Breast epithelium (tissue), 4 donors: ENCODE measurements at places on chromosomes 12 and 14. TPM values are rescaled to one million over a fixed set of nuclear protein-coding genes. Genes with fewer than 3 reads are reported as not detected.
A peak's percentile ranks its signal among the peaks of the same experiment; 100 is the strongest.

DNA sequence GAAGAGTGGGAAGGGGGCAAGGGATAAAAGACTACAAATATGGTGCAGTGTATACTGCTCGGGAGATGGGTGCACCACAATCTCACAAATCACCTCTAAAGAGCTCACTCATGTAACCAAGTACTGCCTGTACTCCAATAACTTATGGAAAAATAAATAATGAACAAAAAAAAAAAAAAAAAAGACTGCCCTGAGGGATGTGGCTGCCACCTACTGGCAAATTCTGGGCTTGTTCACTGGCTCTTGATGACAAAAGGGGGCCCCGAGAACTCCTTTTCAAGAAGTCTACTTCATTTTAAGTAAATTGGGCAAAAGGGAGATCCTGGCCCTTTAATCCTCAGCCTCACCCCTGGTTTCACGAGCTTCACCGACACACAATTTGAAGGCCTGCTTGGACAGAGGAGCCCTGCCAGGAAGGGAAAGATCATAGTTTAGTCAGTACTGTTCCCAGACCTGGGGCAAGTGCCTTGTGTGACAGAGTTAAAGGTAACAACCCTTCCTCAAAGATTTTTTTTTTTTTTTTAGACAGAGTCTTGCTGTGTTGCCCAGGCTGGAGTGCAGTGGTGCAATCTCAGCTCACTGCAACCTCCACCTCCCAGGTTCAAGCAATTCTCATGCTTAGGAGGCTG is 26.1 kb upstream of the STAC3 start:
- H3K27ac ChIP-seq, result no peak overlapping the region
- H3K4me3 ChIP-seq, result no peak overlapping the region
- no peaks in the 10 kb centered on the region for H3K36me3 ChIP-seq
- H3K4me1 ChIP-seq, result no peaks in the 10 kb centered on the region
- no peak for DNase-seq

DNA sequence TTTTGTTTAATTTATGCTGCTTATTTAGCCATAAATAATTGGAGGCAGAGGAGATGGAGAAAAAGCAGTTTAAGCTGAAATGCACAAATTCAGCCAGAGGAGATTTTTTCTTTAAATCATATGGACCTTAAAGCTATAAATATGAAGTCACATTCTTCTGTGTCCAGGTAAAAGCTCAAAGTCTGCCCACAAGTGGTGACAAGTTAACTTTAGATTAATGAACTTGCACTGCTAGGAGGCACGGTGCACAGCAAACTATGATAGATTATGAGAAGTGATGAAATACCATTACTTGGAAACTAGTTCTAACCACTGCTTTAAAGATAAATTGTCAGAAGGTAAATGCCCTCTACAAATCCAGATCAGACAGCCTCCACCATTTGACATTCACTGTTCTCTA is 69.0 kb downstream of the IFT81 start:
- no peaks in the 10 kb centered on the region for H3K27me3 ChIP-seq
- H3K4me3 ChIP-seq, result no peak overlapping the region
- H3K36me3 ChIP-seq, result no peaks in the 10 kb centered on the region
- H3K27ac ChIP-seq, result no peak overlapping the region
- no peak for DNase-seq

DNA sequence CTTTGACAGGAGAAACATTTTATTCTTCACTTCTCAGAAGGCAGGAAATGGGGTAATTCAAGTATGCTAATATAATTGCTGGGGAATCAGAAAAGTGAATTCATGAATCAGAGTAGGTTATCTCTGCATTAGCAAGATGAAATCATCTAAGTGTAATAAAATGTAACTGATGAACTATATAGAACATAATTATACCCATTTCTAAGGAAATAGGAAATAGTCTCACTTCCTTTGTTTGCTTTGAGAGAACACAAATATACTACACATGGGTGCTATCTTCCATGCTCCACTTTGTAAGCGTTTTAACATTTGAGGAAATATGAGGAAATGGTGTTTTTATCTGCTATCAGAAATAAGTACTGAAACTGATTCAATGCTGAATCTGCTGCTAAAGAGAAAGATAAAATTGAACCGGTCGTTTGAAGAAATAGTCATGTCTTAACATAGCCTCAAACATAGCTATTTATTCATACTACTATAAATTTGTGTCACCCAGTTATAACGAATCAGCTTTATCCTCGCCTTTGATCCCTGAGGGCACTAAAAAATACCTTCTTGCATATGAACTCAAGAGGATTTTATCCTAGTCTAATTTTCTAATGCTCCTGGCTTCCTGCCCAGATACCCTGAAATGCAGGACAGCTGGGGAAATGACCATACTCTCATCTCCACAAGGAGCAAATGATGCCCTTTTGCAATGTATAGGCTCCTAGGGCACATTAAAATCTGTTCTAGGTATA is 696.0 kb downstream of the C12orf50 start:
- H3K4me1 ChIP-seq, result no peaks in the 10 kb centered on the region
- no peaks in the 10 kb centered on the region for H3K36me3 ChIP-seq
- H3K27ac ChIP-seq, result no peak overlapping the region
- DNase-seq, result no peak
- H3K4me3 ChIP-seq, result no peak overlapping the region

DNA sequence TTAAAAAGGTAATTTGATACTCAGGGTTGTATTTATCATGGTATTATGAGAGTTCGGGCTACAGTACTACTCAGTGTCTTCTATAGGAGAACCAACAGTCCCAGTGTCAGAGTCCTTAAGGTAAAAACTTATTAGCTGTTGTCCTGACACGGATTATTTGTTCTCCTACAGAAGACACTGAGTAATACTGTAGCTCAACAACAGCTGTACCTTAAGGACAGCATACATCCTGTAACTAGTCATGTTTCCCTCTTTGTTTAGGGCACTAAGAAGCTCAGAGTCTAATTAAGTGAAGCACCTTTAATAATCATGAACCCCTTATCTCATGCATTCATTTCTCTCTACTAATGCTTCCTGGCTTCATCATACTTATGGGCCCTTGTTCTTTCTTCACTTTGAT is 33.9 kb downstream of the ARF6 start:
- DNase-seq, result no peak
- H3K4me3 ChIP-seq, result no peak overlapping the region
- no peaks in the 10 kb centered on the region for H3K27me3 ChIP-seq
- H3K4me1 ChIP-seq, result no peaks in the 10 kb centered on the region

- peak overlapping the region; percentile 70 for H3K27ac ChIP-seq
- no peaks in the 10 kb centered on the region for H3K36me3 ChIP-seq
- H3K4me1 ChIP-seq, result peaks cover 10% of the 10 kb centered on the region
- H3K4me3 ChIP-seq, result no peak overlapping the region
- no peaks in the 10 kb centered on the region for H3K27me3 ChIP-seq
Measured at GRCh38 chr14:68637106-68638021, 155.5 kb downstream of the ZFP36L1 start.

GRCh38 chr14:80621701-80622100 is 319.8 kb downstream of the CEP128 start:
- no peak for DNase-seq
- no peaks in the 10 kb centered on the region for H3K27me3 ChIP-seq
- no peaks in the 10 kb centered on the region for H3K4me1 ChIP-seq
- no peaks in the 10 kb centered on the region for H3K36me3 ChIP-seq

DNA sequence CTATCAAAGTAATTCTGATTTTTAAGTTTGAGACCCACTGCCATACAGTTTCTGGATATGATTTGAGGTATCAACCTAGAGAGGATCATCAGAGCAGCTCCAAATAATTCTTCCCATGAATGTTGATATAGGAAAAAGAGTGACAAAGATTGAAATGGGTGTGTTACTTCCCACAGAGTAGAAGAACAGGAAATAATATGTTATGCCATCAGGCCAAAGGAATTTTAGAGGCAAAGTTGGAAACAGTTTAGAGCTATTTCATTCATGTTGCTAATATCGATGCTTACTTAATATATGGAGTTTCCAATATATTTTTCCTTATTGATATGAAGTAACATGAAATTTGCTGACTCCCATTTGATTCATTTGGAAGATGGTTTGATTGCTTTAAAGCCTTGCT is 8.9 kb upstream of the MSRB3 start:
- no peak overlapping the region for H3K4me3 ChIP-seq
- H3K4me1 ChIP-seq, result no peaks in the 10 kb centered on the region
- H3K36me3 ChIP-seq, result no peaks in the 10 kb centered on the region
- H3K27me3 ChIP-seq, result no peaks in the 10 kb centered on the region
- no peak overlapping the region for H3K27ac ChIP-seq

- H3K27ac ChIP-seq, result no peak overlapping the region
- H3K4me1 ChIP-seq, result no peaks in the 10 kb centered on the region
- no peaks in the 10 kb centered on the region for H3K36me3 ChIP-seq
Measured at GRCh38 chr14:32666308-32666707, 272.4 kb upstream of the NPAS3 start.

DNA sequence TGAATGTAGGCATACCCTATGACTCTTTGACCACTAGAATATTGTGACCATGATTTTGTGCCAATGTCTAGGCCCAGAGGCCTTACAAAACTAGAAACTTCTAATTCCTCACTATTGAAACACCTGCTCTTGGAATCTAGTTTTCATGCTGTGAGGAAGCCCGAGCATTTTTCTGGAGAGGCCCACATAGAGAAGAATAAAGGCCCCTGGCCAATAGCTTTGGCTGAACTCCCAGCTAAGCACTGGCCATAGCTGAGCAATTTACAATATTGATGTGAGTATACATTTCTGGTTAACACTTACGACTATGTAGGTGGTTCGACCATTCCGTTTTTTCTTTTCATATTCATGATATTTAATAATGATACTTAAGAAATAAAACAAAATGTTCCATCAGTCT is 190.3 kb downstream of the KCNH5 start:
- H3K4me1 ChIP-seq, result no peaks in the 10 kb centered on the region
- H3K27me3 ChIP-seq, result no peaks in the 10 kb centered on the region
- H3K27ac ChIP-seq, result no peak overlapping the region

DNA sequence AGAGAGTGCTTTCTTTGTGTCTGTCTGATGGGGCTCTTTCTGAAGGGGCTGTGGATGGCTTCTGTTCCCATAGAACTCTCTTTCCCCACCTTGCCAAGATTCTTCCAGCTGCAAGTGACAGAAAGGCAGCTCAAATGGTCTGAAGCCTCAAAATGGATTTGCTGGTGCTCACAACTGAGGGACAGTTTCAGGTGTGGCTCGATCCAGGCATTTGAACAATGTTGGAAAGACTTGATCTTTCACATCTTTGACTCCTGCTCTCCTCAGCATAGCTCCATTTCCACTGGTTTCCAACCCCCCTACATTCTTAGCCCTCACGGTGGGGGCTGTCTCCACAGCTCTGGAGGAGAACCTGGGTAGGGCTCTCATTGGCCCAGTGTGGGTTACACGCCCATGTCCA is 15.9 kb downstream of the RFLNA start:
- no peaks in the 10 kb centered on the region for H3K36me3 ChIP-seq
- no peak overlapping the region for H3K27ac ChIP-seq
- H3K4me3 ChIP-seq, result no peak overlapping the region
- no peaks in the 10 kb centered on the region for H3K4me1 ChIP-seq
- H3K27me3 ChIP-seq, result no peaks in the 10 kb centered on the region
- no peak for DNase-seq

The FBXL14 gene
- total RNA-seq, result 8.2 TPM

The LRRIQ1 gene
- 1.5 TPM for total RNA-seq

The SALL2 gene
- total RNA-seq, result 3.0 TPM

The CELA1 gene
- not detected for total RNA-seq
